ENCODE measurements at places on chromosomes 12 and 14.

DNA sequence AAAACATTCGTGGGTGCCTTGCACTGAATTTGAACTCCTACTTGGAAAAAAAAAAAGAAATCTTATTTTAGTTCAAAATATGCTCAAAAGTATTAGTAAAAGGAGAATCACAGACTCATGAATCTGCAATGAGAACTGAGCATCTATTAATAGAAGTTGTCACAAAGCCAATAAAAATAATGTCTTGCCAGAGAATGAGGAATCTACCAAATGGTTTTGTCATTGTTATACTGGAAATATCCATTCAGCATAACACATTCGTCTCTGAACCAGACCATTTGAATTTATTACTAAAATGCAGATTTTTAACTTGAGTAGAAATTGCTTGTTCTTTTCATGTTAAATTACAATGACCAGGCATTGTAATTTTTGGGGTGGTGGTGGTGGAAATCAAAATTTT lies 11.6 kb upstream of the PTPRB start:
- DNase-seq, result no peak

- DNase-seq, result no peak
Measured at GRCh38 chr14:93045211-93045674, 70.5 kb downstream of the ITPK1 start.

- DNase-seq, result no peak
Measured at GRCh38 chr14:94690486-94690885, 78.3 kb downstream of the SERPINA3 start.

DNA sequence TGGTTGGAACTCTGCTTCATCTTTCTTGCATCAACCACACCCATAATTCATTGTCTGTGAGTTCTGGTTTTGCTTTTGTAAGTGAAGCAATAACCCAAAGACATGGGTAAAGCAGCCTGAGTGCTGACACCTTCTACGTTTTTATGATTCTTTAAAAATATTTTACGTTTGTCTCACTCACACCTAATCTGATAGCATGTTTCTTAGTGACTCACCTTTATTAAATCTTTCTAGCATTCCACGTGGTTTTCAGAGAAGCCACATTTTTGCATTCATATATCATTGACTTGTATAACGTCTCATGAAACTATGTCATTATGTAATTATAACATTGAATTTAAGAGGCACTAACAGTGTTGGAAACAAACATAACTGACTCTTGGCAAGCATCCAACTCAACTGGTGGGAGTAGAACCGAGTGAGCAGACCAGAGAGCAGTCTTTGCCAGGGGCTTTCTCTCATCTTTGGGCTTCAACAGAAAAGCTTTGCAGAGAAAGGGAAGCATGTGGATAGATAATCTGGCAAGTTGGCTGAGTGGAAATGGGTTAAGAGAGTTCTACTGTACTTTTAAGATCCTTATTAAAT lies 118.8 kb downstream of the TPH2 start:
- DNase-seq, result no peak

GRCh38 chr14:46325157-46325556 lies 326.4 kb downstream of the RPL10L start:
- DNase-seq, result no peak

GRCh38 chr12:86730233-86730632 lies 474.0 kb upstream of the MGAT4C start:
- DNase-seq, result no peak

- DNase-seq, result peak; percentile 44
Measured at GRCh38 chr12:105358789-105359188, 28.3 kb downstream of the C12orf75 start.

- DNase-seq, result no peak
Measured at GRCh38 chr12:4938900-4939299, 29.2 kb downstream of the KCNA1 start.

DNA sequence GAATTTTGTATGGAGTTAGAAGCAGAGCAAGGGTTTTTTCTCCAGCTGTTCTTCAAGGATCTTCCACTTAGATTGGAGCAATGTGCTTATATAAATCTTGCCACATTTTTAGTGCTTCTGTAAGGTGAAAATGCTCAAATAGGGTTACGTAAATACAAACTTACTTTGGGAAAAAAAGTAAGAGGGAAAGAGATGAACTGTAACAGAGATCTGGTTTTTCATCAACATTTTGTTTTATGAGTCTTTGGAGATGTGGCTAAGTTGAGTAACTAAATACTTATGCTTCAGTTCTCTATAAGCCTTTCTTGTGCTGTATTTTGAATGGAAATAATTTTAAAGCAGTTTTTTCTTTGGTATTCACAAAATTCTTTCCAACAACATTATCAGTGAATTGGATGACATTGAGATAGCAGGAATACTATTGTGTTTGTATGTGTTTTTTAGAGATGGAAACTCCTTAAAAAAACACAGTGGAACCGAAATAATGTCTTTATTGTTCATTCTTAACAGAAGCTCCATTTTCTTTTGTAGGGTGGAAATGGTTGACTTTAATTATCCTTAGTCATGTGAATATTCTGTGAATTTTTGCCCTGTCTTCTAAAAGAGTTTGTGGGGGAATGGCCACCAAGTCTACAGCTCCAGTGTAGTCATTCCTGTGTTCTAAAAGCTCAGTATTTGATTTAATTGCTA lies 45.7 kb downstream of the NPAS3 start:
- peak; percentile 49 for DNase-seq

DNA sequence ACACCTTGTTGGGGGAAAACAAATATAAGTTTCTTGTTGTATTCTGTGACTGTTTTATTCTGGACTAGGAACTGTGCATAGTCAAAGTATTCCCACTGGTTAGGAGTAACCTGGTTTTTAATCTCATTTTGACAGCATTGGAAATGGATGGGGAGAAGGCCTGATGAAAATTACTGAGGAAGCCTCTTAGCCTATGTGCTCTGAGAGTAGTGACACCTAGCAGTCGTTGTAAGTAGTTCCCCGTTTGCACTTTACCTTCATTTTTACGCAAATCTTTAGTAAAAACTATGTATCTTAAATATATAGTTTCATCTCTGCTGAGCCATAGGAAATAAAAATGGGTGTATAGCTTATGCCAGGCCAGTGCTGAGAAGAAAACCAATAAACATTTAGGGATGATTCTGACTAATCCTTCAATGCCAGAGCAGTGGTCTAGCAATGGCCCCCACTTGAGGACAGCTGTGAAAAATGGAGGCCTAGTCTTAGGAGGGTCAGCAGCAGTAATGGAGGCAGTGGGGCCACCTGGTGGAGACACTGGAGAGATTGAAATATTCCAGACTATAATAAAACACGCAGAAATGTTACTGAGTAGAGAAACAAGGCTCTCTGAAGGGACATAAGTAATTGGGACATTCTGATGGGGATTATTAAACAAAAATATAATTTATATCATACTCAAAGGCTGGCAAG lies 133.2 kb upstream of the NOVA1 start:
- no peak for DNase-seq

GRCh38 chr14:24694680-24695079 lies 60.7 kb upstream of the GZMB start:
- no peak for DNase-seq

- no peak for DNase-seq
Measured at GRCh38 chr12:79121486-79121885, 256.9 kb downstream of the SYT1 start.

DNA sequence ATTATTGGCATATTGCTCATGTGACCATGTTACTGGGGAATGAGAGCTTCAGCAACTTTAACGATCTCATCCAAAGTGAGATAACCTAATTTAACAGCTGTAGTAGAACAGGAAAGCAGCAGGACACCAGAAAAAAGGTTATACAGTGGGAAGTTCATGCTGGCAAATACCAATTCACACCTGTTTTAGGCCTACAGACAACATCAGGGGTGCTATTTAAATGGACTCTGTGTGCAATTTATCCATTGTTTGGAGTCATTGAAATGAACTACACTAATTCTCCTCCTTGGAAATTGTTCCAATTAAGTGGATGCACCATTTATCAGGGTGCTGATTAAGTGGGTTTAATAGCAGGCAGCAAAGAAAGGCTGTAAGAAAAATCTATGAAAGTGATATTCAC lies 424.4 kb upstream of the LMO3 start:
- no peak for DNase-seq

DNA sequence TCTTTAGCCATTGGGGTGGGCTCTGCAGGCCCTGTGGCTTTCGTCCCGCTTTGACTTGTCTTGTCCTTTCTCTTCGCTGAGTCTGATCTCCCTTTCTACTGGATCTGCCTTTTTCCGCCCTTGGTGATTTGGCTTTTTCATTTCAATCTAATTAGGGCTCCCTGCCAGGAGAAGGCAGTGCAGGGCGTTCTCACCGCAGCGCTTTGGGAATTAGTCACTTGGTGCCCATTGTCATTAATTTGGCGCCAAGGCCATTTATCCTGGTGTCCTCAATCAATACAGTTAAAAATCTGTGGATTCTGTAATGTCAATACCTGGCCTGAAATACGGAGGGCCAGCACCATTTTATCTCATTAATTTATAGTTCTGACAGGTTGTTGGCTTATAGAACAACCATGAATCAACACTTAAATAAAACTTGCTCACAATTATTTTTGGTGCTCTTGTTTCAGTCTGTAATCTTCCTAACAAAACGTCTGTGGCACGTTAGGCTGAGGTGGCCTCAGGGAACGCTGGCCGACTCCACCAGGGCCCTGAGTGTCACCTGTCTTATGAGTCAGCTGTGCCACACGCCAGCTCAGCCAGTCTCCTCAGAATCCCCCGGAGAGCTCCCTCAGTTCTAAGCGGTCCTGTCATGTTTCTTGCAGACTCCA lies 115.7 kb downstream of the BEGAIN start:
- no peak for DNase-seq

- no peak for DNase-seq
Measured at GRCh38 chr14:106129274-106129673, 602.9 kb downstream of the TMEM121 start.

DNA sequence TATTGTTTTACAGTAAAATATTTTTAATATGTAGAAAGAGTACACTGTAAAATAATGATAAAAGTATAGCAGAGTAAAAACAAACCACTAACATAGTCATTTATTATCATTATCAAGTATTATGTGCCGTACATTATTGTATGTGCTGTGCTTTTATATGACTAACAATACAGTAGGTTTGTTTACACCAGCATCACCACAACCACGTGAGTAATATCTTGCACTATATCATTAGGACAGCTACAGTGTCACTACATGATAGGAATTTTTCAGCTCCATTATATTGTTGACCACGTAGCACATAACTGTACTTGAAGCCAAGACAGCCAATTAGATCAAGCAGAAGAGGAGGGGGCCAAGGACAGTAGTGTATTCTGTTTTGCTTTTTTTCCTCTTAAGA lies 415.4 kb downstream of the RAD51B start:
- no peak for DNase-seq

- DNase-seq, result no peak
Measured at GRCh38 chr12:33180918-33181317, 258.7 kb downstream of the SYT10 start.

- DNase-seq, result no peak
Measured at GRCh38 chr12:96338852-96339471, 61.3 kb downstream of the CDK17 start.

GRCh38 chr14:53651096-53651740 lies 305.4 kb downstream of the BMP4 start:
- DNase-seq, result no peak

DNA sequence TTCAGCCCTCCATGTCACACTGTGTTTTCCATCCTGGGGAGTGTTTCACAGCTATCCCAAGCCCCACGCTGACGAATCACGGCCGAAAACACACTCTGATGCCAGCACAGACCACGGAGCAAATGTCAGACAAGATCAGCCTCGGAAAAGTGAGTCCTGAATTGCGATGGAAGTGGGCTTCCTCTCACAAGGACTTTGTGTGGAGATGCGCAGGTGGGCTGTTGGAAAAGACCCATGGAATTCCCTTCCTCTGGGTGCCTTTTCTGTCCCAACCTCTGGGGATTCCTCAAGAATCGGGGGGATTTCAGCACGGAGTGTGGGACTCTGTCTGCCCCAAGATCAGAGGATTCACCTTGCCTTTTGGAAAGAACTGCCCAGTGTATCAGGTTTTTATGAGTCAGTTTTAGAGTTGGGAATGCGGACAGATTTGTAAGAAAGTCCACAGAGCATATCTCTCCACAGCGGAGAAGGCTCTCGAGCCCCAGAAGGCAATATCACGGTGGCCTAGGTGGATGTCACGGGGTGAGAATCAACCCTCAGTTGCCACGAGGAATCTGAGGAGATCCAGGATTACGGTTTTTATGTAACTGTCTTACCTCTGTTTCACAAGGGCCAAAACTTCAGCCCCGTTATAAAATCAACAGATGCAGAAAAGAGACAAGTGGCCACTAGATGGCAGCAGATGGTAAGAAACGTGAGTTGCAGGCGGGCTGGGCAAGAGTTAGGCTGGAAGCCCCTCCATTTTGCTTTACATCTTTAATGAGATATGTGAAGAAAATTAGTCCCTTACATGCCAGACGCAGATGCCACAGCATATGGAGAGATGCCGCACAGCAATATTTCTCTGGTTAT lies 201.9 kb downstream of the DAD1 start:
- peak; percentile 84 for DNase-seq

- DNase-seq, result no peak
Measured at GRCh38 chr12:122947352-122947792, 18.9 kb downstream of the ABCB9 start.

GRCh38 chr12:45517381-45517780 lies 212.1 kb upstream of the ARID2 start:
- no peak for DNase-seq

- DNase-seq, result no peak
Measured at GRCh38 chr12:95300286-95300685, 82.7 kb downstream of the VEZT start.

GRCh38 chr12:88227871-88228270 lies 85.8 kb downstream of the TMTC3 start:
- DNase-seq, result no peak

DNA sequence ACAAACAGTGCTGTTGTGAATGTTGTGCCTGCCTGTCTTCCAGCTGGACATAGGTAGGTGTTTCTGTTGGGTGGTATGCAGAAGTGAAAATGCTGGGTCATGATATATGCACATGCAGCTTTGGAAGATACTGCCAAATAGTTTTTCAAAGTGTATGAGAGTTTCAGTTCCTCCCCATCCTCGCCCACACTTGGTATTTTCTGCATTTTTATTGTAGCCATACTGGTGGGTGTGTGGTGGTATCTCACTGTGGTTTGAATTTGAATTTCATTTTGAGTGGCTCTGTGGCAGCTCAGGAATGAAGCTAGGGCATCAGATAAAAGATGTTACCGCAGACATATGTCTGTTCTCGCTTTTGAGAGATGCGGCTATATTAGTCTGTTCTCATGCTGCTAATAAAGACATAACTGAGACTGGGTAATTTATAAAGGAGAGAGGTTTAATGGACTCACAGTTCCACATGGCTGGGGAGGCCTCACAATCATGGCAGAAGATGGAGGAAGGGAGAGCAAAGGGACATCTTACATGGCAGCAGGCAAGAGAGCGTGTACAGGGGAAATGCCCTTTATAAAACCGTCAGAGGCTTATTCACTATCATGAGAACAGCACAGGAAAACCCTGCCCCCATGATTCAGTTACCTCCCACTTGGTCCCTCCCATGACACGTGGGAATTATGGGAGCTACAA lies 183.1 kb downstream of the CAND1 start:
- no peak for DNase-seq
